Right renal pelvis (tissue), 4 donors: ENCODE measurements at places on chromosomes 4 and X.

- no peak for DNase-seq
Observed at GRCh38 chrX:133660281-133660680, 245.0 kb upstream of the GPC4 start.

GRCh38 chrX:74613370-74614092, 893 bp downstream of the RLIM start:
- peak; percentile 5 for DNase-seq

DNA sequence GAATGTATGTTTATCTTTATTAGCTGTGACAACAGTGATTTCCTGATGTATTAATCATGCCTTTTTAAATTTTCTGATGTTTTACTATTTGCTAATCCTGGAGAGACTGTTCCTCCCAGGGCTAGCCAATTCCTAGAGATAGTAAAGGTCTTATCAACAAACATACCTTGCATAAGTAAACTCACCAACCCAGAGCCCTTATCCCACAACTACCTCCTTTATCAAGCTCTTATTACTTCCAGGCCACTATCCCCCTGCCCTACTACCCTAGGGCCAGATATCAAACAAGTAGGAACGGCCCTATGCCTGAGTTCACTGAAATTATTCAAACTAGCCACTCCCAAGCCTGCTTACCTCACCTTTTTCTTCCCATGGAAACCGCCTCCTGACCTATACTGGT, 58.2 kb upstream of the NPNT start:
- no peak for DNase-seq

DNA sequence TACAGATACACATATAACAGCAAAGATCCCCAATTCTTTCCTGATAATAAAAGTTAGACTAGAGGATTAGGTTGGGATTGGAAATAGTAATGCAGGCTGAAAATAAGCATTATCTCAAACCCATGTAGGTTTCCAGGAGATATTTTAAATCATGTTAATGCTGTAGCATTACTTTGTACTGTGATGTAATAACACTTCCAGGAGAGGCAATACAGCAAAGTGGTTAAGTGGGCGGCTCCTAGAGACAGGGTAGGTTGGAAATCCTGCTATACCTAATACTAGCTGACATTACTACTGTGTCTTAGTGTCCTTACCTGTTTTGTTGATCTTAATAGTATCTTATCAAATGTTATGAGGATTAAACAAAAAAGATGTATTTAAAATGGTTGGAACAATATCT, 9.6 kb downstream of the PAICS start:
- no peak for DNase-seq

- DNase-seq, result no peak
Observed at GRCh38 chrX:46577221-46578005, 3.8 kb downstream of the CHST7 start.

DNA sequence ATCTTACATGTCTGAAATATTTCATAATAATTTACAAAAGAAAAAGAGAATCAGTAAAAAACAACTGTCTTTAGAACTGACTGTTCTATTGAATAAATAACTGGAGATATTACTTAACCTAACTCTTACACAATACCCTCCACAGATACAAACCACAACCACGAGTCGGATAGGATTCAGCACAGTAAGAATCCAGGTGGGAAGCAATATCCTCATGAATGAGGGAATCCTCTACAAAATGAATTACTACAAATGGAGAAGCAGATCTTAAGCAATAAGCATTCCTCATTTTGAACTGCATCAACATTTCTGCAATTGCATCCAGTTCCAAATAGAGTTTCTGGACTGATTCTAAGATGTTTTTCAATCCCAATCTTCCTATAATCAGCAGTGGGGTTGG, 227.1 kb downstream of the SH2D1A start:
- no peak for DNase-seq

DNA sequence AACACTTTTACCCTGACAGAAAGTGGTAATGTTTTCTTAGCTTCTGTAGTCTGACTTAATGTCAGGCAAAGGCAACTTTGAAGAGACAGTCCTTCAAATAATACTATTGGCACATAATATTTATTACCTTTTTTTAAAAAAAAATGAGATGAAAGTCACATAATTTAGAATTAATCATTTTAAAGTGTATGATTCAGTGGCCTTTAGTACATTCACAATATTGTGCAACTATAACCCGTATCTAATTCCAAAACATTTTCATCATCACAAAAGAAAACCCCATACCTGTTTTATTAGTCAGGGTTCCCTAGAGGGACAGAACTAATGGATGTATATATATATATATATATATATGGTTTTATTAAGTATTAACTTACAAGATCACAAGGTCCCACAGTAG, 94.8 kb upstream of the TEX13A start:
- no peak for DNase-seq

DNA sequence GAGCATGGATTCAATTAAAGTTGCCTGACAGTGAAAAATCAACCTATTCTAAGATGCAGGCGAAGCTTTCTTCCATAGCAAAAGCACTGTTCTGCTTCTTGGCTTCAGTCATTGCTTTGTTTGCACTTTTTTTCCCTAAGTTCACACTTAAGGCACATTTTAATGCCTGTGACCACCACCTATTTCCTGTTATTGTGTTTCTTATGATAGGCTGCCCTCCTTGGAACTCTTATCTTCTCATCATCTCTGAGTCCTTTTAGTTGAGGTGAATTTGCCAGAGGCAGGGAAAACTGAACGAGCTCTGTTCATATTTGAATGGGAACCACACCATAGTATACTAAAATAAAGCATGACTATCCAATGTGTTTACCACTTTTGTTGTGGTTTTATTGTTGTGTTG, 119.8 kb downstream of the SPCS3 start:
- DNase-seq, result no peak
